Ammon's horn (tissue), 1 donor: ENCODE measurements at places on chromosomes 6 and 20.
A peak's percentile ranks its signal among the peaks of the same experiment; 100 is the strongest.

- no peak for DNase-seq
These were observed 2.8 kb downstream of the EYA2 start for GRCh38 chr20:46897328-46897880.

DNA sequence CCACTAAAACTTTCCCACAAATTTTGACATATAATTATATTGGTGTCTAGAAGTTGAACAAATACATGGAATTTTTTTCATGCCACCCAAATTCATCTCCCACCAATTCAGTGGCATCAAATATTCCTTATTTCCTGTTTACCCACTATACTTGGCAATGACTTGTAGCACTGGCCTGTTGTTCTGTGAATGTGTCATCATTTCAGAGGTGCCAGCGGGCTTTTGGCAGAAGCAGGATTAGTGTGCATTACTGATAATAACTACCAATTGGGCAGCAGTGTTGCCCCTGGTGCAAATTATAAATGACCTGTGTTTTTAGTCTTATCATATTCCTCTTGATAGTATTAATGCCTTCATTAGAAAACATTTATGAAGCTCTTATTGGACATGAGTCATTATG, 121.3 kb downstream of the TFAP2B start:
- no peak for DNase-seq

- DNase-seq = no peak
These were observed 125.9 kb downstream of the SLC24A3 start for GRCh38 chr20:19338380-19338779.

- no peak for DNase-seq
These were observed 41.1 kb downstream of the FARS2 start for GRCh38 chr6:5302220-5302946.

- DNase-seq = peak; percentile 11
These were observed 193.5 kb downstream of the UNC5CL start for GRCh38 chr6:40845553-40845952.

DNA sequence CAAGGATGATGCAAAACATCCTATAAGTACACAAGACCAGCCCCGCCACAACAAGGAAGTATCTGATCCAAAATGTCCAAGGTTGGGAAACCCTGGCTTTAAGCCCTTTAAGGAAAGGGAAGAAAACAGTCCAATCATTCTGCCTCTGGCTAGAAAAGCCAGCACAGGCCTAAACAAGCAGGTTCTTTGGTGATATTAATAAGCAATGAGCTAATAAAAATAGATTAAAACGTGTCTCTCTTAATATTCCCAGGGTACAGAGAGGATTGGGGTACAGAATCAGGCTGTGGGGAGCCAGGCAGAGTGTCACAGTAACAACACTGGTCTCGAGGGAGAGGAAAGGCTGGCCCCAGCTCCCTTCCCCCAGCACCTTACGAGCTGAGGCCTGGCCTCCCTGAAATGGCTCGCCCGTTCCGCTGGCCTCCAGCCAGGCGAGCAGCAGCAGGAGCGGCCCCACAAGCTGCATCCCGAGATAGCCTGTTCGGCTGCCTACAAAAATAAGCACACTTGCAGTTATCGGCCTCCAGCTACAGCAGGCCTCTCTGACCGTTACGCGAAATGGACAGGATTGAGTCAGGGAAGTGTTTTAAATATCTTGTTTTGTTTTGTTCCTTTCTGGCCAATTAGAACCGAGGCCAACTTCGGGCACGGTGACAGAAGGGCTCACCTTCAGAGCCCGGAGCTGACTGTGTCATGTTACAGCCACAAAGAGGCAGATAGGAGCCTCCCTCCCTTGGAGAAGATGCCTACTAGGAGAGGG, 4.0 kb upstream of the ZMYND8 start:
- peak; percentile 81 for DNase-seq

- no peak for DNase-seq
These were observed 73.2 kb downstream of the VGLL2 start for GRCh38 chr6:117338567-117338966.
